Globus pallidus (tissue), 1 donor: ENCODE measurements at places on chromosomes 4 and X.

- no peak for DNase-seq
Observed at GRCh38 chrX:72666451-72666850, 47.7 kb downstream of the PHKA1 start.

DNA sequence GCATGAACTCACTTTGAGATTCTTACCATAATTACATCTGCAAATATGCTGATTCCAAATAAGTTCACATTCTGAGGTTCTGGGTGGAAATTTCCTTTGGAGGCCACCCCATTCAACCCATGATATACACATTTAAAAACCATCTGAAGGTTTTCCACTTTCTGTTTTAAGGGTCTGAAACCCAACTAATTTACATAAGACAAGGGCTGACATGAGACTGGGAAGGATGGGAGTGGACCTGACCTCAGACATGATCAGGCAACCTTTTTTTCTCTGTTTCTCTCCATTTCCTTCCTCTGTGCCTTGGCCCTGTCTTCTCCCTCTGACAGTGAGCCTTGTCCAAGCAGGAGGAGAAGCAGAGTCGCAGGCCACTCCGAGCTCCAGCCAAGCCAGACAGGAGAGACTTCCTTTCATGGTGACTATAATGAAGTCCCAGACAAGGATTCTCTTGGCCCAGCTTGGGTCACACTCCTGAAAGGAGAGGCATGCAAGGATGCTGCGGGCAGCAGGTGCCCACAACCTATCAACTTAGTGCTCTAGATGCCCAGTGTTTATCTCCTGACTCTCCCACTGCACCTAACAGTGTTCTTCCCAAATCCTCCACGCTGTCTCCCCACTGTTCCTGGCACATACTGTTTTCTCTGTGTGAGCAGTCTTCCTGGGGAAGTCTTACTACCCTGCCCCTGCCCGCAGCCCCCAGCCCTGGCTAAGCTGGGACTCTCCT lies 39.9 kb downstream of the MSX1 start:
- no peak for DNase-seq

- no peak for DNase-seq
Observed at GRCh38 chr4:94976371-94977011, 218.7 kb downstream of the BMPR1B start.

DNA sequence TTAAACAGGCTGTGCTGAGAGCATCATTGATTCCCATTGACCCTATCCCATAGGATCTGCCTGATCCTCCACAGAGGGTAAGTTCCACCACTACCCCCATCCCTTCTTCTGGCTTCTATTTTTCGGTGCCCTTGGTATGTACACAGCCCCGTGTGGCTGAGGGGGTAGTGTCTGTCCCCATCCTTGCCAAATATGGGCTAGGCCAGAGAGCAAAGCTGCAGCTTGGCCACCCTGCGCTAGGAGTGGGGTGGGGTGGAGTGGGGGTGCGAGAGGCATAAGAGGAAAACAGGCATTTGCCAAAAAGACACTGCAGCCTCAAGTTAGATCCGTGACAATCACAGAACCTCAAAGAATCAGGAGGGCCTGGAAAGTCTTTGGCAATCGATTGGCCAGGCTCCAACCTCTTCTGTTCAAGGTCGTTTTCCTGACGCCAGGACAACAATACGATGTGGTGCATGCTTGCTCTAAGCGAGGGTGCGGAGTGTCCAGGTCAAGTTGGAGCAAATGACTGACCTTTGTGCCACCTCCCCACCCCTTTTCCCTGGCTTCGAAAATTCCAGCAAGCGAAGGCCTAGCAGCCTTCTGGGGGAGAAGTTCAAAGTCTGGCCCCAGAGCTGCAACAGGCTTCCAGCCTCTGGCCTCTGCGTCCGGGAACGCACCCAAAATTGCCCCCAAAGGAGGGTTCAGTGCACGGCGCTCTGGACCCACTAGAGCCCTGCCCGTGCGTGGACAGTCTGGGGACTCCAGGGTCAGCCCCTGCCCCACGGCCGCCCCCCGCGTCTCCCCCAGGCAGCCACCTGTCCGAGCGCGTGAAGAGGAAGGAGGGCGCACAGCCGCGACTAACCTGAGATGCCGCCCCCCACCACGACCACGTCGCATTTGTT lies 598 bp downstream of the MAOB start:
- no peak for DNase-seq

DNA sequence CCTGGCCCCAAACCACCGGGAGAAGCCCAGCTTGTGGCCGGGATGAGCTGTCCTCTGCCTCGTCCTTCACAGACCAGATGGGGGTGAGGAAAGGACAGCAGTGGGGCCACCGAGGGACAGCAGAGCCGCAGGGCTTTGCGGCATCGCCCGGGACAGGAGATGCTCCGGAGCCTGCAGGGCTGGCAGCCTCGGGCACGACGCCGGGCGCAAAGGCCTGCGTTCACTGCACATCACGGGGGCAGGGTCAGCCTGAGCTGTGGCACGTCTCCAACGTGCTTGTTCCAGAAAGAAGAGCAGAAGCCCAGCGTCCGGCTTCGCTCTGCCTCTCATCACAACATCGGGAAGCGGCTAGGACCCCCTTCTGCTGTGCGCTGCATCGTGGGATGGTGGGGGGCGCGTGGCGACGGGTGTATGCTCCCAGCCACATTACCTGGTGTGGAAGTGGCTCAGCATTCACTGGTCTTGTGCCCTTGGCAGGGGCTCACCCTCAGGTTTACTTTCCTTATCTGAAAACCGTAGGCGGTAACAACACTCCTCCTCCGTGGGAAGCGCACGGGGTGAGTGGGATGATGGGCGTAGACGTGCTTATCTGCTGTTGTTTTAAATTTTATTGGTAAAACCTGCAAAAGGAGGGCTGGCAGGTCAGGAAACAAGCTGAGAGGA lies 7.4 kb downstream of the TADA2B start:
- no peak for DNase-seq

DNA sequence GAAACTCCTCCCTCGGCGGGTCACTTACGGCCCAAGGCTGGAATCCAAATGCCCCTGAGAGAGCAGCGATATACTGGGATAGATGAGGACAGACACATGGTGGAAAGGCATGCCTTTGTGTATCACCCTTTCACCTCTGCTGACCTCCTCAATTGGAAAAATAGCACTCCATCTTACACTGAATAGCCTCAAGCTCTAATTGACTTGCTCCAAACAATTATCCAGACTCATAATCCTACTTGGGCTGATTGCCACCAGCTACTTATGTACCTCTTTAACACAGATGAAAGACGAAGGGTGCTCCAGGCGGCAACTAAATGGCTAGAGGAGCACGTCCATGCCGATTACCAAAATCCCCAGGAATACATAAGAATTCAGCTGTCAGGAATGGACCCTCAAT lies 1142.2 kb downstream of the ARAP2 start:
- DNase-seq = no peak

GRCh38 chrX:151239751-151240150 lies 63.4 kb downstream of the GPR50 start:
- no peak for DNase-seq
